ENCODE measurements at places on chromosomes 7 and 10.

DNA sequence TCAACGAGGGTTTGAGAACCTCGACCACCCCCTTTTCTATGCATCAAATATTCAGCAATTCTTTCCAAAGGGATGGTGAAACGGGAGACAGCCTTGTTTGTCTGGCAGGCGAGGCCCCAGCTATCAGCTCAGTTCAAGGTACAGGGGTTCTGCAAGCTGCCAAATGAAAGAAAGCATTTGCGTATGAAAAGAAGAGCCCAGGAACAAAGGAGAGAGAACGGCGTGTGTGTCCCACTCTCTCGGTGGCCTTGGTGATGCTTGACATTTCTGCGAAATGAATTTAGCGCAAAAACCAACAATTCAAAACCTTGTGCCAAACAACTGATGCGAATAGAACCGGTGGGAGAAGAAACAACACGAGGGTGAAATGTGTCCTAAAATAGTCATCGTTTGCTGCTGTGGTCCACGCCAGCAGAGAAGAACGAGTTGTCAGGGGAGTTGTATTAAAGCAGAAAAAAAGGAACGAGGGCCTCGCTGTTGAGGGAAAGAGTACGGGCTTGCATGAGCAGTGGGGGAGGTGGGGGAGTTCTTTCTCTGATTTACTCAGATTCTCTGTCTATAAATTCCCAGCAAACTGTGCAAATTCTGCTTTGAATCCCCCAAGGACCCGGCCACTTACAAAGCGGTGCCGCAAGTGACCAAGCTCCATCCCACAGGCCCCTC, 97.7 kb downstream of the TMEM130 start:
- DNase-seq: no peak

- DNase-seq: no peak
Measured at GRCh38 chr10:12633776-12634620, 284.7 kb downstream of the CAMK1D start.

GRCh38 chr10:71372882-71373495, 23.7 kb upstream of the CDH23 start:
- no peak for DNase-seq

DNA sequence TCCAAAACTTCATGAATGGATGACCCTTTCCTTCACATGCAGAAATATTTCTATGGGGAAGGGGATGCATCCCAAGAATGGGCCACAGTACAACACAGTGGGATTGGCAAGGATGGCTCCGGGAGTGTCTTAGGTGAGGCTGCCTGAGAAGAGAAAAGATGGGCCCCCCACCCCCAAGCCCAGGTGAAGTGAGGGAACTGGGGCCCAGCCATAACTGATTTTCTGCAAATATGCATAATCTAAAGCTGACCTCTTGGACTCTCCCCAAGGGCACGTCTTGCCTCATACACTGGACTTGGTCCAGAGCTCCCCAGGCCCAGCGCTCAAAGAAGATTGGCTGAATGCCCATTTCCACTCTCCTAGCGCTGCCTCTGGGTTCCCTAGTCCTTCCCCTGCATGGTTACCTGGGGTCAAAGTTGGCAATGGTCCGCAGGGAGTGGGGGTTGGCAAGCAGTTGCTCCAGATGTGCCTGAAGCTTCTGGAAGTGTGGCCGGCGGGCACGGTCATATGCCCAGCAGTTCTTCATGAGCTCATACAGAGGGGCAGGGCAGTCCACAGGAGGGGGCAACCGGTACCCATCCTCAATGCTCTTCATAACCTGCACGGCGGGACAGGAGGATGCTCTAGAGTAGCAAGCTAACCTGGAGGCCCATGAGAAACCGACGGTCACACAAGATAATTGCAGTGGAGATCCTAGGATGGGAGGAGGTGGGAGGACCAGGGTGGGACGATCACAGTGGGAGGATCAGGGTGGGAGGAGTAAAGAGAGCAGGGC, 12.3 kb downstream of the ZYX start:
- DNase-seq: no peak

DNA sequence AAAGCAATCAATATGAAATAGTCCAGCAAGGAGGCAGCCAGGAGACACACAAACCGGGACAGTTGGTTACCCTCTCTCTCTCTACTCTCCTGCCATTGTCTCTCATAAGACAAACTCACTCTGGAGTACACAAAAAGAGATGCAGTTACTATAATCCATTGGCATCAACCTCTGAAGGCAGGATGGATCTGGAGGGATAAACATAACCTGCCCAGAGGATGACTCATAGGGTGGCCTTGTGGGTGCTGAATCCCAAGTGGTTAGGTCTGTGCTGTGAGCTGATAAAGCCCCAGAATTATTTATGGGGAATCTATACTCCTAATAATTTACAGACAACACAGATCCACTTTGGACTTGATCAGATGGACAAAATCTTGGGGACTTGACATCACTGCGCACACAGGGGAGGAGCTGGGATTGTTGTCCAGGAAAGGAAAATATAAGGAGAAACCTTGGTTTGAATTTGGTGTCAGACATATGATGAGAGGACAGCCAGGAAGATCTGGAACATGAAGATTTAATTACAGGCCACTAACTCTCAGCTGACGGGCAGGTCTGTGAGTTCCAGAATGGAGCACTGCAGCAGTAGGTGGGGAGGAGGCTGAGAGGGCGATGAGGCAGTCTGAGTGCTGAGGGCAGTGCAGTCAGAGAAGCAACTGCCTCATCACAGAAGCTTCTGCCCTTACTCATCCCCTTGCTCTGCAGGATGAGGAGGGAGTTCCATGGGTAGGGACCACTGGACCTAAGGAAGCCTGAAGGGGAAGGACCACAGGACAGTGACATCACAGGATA, 113.9 kb upstream of the PRSS58 start:
- DNase-seq: no peak

DNA sequence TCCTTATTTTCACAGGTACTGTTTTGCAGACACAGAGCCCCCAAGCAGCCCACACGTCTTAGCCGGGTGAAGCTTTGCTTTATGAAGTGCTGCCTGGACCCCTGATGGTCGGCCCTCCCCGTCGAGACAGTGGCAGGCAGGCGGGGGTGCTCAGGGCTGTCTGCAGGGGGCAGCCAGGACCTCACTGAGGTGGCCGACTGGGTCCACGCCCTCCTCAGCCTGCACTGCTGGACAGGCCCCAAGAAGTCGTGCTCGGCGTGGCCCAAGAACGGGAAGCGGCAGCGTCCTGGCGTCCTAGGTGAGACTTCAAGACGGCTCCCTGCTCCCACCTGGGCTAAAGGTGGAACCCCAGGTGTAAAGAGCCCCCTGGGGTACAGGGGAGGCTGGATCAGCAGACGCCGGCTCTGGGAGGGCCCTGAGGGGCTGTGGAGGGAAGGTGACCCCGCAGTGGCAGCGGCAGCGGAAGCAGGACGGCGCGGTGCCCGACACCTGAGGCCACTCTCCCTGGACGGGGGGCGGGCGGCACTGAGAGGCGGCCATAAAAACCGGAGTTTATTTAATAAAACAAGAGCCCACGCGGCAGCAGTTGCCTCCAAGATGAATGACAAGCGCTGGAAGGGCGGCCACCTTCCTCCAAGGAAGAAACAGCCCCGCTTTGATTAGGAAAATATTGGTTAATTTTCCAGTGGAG, 179.4 kb downstream of the ELFN1 start:
- DNase-seq: no peak

GRCh38 chr7:138666385-138666784, 34.8 kb downstream of the SVOPL start:
- no peak for DNase-seq

- DNase-seq: no peak
Measured at GRCh38 chr10:132364594-132364970, 32.4 kb upstream of the PWWP2B start.
